Activated T-helper 2 cell treated with anti-CD3 and anti-CD28 coated beads, Interferon-gamma antibody, Interleukin-2, Interleukin-4, amounts not matched to agents 10 μg/mL and 5 μg/mL and 100 μg/mL, durations not matched to agents 14 hours and 24 hours and 36 hours (primary cell): ENCODE measurements at places on chromosomes 3 and 15.
A peak's percentile ranks its signal among the peaks of the same experiment; 100 is the strongest.

GRCh38 chr3:129505341-129505740 is 23.1 kb upstream of the RHO start:
- no peak for DNase-seq

DNA sequence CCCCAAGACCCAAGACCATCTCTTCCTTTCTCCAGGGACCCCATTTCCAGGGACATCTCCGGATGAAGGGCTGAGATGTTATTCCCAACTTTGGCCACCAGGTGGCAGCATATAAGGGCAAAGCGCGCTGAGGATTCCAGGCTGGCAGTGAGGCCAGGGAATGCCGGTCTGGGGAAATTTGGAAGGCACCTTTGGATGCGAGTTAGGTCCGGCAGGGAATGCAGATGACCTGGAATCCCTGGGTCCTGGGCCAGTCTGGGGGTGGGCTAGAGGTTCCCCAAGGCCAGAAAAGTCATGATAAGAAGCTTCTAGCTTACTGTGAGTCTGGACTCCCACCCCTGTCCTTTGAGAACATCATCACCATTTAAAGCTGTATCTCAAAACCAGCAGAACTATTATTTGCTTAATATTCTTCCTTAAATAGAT is 1.6 kb upstream of the CHST13 start:
- peak; percentile 14 for DNase-seq

DNA sequence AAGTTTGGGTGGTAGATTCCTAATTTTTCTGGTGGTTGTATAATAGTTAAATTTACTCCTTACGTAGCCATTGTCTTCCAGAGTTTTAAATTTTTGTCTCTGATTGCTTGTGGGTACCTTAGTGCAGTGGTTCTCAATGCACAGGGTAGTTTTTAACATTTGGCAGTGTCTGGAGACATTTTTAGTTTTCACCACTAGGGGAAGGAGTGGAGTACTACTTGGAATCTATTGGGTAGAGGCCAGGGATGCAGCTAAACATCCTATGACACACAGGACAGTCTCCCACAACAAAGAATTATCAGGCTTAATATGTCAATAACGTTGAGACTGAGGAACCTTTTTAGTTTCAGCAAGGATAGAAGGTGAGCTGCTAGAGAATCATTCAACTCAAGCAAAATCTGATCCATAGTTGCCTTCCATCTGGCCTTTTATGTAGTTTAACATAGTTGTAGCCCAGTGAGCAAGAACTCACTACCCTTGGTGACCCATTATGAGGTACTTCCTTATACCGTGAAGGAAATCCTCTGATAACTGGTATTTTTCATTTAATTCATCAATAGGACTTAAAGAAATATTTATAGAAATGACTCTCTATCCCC is 8.6 kb upstream of the STX19 start:
- DNase-seq, result no peak

- DNase-seq, result no peak
These were observed 40.5 kb upstream of the LDHAL6B start for GRCh38 chr15:59166166-59166565.

GRCh38 chr3:72439321-72440183 is 408.7 kb downstream of the SHQ1 start:
- DNase-seq, result no peak

DNA sequence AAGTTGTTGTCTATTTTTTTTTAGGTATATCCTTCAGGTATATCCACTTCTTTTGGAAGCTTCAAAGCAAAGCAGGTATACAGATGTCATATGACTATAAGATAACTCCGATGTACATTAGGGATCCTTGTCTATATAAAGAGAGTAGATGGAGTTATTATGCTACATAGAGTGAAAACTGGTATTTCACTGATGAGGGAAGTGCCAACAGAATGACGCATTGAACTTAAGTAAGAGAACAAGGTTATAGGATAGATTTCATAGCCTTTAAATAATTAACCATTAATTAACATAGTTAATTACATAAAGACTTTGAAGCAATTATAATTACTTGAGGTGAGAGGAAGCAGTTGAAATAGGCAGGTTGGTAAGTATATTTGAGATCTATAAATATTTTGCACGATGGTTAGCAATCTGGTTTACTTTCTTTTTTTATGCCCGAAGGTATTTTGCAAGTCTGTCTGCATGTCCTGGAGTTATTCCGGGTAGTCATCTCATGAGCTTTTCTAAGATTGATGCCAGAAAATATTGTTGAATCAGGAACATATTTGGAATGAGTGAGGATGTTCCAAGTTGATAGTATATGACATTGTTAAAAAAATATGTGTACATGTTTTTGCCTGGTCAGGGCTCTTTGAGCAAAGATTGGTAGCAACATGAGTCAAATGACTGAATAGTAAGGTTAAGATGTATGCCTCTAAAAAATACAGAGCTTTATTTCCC is 299.5 kb upstream of the KCNMB2 start:
- DNase-seq, result no peak

DNA sequence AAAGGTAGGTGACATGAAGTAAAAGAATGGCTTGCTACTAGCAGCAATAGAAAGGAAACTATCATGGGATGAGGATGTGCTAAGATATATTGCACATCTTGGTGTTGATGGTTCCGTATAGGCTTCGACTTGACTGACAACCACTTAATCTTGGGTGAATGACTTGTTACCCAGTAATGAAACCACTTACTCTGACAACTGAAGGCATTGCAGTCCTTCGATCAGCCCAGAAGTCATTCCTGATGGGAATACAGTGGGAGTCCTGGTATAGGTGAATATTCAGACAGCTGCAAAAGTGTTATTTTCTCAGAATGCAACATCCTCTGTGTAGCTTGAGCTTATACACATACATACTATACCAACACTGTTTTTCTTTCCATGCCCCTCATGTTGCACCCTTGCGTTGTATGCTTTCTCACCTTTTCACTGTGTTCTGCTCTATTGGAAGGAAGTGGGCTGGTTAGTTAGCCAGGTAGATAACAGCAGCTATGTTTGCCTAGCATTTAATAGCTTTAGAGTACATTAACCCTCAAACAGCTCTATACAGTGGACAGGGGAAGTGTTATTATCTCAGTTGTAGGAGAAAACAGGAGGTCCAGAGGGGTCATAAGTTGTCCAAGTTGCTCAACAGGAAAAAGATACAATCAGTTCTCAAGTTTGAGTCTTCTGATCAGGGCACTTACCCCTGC is 376.5 kb downstream of the MFSD1 start:
- DNase-seq, result no peak

GRCh38 chr15:72182673-72183072 is 14.9 kb downstream of the GRAMD2A start:
- DNase-seq, result no peak

DNA sequence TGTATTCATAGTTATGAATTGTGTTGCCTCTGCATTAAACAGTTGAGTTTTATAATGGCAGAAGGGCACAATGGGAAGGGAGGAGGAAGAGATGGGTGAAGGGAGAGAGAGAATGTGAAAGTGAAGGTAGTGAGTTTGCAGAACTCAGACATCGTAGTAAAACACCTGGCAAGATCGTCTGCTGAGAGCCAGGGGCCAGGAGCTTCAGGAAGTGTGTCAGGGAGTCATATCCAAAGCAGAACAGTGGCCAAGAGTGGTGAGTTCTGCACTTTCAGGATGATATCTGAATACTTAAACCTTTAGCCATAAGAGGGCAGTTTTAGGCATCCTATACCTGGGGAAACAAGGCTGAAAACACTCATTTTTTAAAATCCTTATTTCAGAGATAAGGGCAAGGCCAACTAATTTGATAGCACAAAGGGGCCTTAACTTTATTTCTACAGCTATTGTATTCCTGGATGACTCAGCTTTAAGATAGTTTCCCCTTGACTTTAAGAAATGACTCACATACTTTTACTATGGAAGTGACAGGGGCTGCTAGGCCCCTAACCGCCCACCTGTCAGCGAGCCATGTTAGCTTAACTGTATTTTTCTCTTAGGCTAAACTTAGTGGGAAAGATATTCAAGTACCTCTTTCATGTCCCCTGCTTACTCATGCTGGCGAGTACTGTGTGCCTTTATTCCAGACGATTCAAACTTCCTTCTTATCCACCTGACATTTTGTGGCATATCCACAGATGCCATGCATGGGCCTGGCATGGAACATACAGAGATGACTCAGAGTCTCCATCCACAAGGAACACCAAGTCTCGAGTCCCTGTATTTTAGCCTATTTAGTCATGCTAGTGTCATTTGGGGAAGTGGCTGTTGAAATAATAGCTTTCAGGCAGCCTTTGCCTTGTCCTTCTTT is 53.9 kb downstream of the RLBP1 start:
- DNase-seq, result no peak

DNA sequence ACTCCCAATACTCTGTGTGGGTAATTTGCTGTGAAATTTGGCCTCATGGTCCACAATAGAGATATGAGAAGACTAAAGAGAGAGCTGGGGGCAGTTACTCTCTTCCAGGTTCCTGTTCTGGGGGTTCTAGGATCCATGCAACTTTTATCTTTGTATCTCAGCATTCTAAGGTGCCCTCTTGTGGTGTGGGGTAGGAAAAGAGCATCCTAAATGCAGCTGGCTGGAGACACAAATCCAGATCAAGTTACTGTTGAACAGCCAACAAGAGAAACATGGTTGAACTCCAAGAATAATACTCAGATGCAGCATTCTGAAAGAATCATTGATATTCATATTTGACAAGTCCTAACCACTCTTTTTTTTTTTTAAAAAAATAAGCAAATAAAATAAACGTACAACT is 238.2 kb downstream of the GREM1 start:
- DNase-seq, result no peak
